Hippocampal formation (tissue), 2 donors: ENCODE measurements at places on chromosomes 6 and 20.

DNA sequence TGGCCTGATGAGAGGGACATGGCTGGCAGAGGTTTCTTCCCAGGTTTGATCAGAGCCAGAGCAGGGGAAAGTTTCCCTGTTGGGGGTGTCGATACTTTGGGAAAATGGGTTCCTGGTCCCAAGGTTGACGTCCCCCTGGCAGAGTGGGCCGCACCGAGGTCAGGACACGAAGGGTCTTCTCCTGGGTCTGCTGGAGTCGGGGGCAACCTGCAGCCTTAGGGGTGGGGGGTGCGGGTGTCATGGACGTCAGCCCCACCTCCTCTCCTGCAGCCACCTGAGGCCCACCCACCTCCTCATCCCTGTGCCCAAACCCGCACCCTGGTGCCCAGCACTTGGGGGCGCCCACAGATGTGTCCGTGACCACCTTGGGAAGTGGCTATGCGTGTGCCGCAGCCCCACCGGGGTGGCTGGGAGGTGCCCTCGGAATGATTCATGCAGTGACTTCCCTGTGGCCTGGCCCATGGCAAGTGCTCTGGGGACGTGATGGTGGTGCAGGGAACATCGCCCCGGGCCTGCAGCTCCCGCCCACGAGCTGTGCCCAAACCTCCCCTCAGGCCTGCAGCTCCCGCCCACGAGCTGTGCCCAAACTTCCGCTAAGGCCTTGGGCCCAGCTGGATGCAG is 64.9 kb downstream of the YTHDF1 start:
- DNase-seq, result no peak

GRCh38 chr6:83808005-83808404 is 45.2 kb upstream of the RIPPLY2 start:
- DNase-seq, result no peak

DNA sequence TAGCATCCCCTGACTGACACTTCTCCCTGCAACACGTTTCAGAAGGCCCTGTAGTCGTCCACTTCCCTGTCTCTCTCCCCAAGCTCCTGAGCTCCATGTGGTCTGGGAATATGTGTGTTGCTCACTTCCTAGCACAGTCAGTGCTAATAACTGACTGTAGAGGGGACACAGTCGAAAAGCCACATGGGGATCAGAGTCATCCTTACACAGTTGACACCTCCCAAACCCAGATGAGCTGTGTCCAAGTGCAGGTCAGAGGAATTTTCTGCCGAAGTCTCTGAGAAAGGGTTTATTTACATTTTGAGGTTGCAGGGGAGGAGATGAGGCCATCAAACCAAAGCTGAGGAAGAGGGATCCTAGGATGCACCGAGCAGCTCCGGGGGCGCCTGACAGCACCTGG is 3.5 kb upstream of the ADAM33 start:
- no peak for DNase-seq

DNA sequence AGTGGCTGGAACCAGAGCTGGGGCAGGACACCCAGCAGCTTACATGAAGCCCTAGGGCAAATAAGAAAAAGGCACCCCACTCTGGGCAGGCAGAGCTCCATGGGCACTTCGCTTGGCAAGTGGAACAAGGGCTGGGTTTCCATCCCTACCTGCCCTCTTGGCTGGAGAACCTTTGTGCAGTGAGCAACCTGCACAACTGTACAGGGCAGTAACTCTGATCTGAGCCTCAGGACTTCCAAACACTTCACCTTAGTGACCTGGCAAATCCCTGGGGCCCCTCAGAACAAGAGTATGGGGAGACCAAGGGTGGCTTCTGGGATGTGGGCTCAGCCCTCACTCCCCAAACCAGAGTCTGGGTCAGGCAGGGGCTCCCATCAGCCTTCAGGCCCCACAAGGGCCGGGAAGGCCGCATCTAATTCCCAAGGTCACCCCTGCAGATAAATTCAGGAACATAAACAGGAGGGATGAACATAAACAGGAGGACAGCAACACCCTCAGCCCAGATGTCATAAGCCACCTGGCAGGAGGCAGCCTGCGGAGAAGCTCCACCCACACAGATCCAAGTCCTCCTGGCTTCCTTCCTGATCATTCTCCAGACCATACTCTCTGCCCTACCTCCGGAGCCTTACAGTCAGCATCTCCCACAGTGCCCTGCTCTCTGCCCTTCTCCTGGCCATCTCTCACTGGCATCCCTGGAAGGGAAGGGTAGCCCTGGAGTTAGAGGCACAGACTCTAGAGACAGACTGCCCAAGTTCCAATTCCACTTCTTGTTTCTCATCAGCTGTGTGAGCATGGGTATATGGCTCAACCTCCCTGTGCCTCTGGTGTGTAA is 37.5 kb downstream of the HNF4A start:
- no peak for DNase-seq

DNA sequence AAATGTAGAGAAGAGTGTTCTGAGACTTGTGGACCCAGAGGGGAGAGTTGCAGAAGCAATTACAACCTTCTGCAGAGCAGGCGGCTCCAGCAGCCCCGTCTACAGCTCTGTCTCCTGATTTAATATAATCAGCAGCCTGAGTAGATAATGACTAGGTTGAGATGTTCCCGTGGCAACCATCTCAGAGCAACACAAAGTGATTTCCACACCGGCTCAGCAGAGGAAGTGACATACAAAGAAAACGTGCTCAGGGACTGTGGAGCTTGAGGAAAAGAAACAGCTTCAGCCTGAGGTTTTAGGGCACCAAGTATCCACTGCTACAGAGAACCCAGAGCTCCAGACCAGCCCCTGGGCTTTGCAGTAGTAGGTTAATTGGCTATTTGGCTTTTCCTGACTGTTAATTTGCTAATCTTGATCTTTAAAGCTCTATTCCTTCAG is 136.4 kb downstream of the MTFR2 start:
- no peak for DNase-seq

DNA sequence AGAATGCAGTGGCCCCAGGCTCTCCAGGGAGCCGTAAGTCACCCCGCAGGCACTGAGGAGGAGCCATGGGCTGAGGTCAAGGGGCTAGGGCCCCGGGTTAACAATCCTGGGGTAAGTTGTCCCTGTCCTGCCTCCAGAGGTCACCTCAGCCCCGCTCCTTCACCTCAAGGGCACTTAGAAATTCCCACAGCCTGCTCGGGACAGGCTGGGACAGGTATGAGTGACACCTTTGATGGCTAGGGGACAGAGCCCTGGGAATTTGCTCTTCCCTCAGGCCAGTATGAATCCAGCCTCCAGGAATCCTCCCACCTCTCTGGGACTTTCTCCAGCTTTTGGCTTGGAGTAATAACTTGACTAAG is 3.5 kb upstream of the GRM4 start:
- DNase-seq, result no peak

DNA sequence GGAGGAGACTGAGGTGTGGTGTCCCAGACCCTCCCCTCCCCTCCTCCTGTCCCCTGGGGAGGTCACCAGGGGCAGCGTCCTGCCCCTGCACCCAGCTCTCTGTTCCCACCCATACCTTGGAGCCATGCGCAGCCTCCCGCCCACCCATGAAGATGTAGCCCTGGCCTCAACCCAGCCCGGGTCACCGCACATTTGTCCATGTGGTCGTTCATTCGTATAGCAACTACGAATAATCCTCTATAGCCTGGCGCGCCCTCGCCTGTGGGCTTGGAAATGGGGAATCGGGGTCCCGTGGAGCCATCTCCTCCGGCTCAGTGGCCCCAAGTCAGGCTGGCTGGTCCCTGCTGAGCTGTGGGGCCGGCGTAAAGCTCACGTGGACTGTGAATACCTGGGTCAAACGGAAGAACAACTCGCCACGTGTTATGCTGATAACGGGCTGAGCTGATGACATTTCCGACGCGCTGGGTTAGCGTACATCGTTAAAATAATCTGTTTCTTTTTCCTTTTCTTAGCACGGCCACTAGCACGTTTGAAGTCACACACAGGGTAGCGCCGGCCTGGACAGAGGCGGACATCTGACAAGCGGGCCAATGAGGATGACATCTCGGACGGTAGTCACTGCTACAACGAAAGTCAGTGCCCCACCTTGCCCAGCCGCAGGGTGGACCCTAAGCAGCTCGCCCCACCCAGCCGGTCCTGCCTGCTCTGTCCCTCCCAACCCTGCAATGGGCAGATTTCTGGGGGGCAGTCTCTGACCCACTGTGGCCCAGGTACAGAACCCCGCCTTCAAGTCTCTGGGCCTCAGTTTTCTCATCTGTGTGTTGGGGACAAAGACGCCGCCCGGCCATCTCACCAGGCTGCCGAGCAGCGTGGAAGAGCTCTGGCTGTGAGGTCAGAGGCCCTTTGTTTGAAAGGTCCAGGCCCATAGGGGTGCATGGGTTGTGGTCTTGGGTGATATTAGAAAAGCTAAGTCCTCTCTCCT is 19.8 kb upstream of the RBBP8NL start:
- DNase-seq, result no peak

DNA sequence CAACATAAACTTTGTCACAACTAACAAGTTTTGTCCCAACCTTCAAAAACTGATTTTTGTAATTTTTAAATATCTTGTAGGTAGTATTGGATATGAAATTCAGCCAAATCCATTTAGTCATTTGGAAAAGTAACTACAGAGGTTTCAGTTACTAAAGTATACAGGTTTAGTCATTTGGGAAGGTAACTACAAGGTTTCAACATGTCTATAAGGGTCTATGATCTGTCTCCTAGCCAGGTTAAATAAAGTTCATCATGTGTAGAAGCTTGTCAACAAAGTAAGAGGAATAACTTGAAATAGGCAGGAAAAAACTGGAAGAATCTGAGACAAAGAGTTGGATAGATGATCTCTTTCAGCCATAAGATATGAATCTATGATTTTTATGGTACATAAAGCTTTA is 229.8 kb downstream of the COL12A1 start:
- no peak for DNase-seq

GRCh38 chr6:42105156-42105648 is 37.2 kb downstream of the C6orf132 start:
- DNase-seq, result no peak

DNA sequence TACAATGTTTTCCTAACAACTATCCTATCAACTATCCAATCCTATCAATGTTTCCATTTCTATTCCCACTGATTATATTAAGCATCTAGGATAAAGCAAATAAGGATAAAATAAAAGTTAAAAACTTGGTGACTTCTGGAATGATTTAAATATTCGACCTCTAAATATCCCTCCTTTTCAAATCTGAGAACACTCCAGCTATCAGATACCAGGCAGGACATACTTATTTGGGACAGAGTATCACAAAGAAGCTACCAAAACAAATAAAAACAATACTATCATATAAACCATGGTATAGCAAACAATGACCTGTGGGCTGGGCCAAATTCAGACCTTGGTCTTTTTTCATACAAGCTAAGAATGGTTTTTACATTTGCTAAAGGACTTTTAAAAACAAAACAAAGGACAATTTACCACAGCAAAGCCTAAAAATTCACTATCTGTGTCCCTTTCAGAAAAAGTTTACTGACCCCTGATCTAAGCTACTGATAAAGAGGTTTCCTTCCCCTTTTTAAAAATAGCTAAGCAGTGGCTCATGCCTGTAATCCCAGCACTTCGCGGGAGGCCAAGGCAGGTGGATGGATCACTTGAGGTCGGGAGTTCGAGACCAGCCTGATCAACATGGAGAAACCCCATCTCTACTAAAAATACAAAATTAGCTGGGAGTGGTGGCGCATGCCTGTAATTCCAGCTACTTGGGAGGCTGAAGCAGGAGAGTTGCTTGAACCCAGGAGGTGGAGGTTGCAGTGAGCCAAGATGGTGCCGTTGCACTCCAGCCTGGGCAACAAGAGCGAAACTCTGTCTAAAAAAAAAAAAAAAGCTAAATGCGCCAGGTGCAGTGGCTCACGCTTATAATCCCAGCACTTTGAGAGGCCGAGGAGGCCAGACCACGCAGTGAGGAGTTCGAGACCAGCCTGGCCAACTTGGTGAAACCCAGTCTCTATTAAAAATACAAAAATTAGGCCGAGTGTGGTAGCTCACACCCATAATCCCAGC is 6.0 kb downstream of the NUP153 start:
- no peak for DNase-seq

- no peak for DNase-seq
Measured at GRCh38 chr6:152298055-152298647, 339.0 kb downstream of the SYNE1 start.

GRCh38 chr20:44646023-44646640 is 5.4 kb downstream of the ADA start:
- DNase-seq, result no peak

DNA sequence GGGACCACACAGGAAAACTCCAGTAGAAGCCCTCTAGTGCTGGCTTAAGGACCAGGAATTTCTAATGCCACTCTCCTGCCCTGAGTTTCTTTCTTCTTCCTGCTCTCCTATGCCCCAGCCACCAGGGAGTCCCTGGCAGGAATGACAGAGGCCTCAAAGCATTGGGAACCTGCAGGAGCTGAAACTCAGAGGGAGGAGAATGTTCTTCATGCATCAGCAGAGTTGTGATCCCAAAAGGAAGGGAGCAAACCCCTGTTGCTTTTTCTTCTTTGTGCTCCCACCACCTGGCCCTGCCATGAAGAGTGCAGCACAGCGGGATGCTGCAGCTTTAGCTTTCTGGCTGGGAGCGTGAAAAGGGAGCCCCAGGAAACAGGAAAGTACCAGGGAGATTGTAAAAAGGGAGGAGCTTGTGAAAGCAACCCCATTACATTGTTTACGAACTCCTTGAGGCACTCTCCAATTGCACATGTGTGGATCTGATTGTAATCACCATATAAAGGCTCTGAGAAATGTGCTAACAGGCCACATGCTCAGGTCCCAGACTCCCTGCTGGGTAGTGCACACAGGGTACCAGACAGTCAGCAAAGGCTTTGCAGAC is 34.7 kb upstream of the FKBP1A start:
- DNase-seq, result no peak

GRCh38 chr6:156691018-156691417 is 86.2 kb upstream of the ARID1B start:
- no peak for DNase-seq

GRCh38 chr6:15956205-15957106 is 172.4 kb upstream of the MYLIP start:
- no peak for DNase-seq
